ENCODE measurements at places on chromosomes 6 and 20. TPM values are rescaled to one million over a fixed set of nuclear protein-coding genes. Genes with fewer than 3 reads are reported as not detected.
A peak's percentile ranks its signal among the peaks of the same experiment; 100 is the strongest.

DNA sequence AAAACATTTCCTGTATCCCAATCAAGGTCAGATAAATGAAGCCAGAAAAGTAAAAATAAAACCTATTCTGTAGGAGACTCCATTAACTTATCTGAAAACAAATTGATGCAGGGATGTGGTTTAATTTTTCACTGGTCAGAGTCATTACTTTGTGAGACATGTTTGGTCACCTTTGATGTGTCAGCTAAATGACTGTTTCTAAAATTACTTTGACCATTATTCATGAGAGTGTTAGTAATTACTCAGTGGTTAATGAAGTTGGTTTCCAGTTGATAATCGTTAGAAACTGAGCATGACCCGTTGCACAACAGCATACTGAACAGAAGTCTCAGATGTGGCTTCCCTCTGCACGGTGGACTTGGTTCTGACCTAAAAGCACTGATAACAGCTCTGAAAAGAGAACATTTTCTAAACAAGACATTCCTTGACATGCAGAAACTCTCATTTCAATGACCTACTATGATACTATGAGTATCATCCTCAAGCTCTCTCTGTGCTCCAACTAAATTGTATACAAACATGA, 410.5 kb upstream of the RNF217 start:
- no peak for DNase-seq

GRCh38 chr6:154508573-154509375, 1.7 kb downstream of the CNKSR3 start:
- DNase-seq: no peak

- no peak for DNase-seq
Observed at GRCh38 chr20:37907330-37907676, 4.4 kb downstream of the VSTM2L start.

The UBE3D gene
- total RNA-seq: 4.6 TPM

DNA sequence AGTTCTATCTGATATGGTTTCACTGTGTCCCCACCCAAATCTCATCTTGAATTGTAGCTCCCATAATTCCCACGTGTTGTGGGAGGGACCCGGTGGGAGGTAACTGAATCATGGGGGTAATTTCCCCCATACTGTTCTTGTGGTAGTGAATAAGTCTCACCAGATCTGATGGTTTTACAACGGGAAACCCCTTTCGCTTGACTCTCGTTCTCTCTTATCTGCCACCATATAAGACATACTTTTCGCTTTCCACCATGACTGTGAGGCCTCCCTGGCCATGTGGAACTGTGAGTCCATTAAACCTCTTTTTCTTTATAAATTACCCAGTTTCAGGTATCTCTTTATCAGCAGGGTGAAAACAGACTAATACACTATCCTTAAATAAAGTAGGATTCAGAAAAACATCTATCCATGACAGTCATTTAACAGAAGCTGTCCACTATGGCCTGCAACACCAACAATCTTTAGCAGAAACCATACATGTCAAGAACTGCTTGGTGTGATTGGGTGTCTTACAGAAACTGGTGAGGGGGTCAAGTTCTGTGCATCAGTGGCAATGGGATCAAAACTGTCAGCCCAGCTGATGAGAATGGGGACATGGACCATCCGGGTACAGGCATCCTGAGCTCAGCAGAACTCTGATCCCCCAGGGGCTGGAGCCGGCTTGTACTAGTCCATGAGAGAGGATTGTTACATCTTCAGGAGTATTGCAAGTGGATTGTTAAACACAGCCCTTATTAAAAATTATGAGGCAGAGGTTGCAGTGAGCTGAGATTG, 59.2 kb downstream of the SCML4 start:
- no peak for DNase-seq

- DNase-seq: peak; percentile 77
Observed at GRCh38 chr6:33620856-33621710, at the start of gene ITPR3. Gene ITPR3 (plus strand): TSS chr6:33621322. CDS start chr6:33621603, 281 bp downstream.

- DNase-seq: no peak
Observed at GRCh38 chr6:51565472-51565871, 521.9 kb downstream of the PKHD1 start.

DNA sequence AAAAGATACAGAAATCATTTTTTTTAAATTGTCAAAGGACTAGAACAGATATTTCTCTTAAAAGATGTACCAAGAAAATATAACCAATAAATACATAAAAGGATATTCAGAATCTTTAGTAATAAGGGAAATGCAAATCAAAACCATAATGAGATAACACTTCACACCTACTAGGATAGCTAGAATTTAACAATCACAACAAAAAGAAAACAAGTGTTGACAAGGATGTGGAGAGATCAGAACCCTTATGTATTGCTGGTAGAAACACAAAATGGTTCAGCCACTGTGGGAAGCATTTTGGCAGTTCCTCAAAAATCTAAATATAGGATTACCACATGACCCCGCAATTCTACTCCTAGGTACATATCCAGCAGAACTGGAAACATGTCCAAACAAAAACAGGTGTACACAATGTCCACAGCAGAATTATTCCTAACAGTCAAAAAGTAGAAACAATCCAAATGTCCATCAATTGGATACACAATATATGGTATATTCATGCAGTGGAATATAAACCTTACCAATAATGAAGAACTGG, 211.0 kb downstream of the LRFN2 start:
- DNase-seq: no peak

- peak; percentile 6 for DNase-seq
Observed at GRCh38 chr20:31260326-31260932, 3.0 kb downstream of the DEFB115 start.

DNA sequence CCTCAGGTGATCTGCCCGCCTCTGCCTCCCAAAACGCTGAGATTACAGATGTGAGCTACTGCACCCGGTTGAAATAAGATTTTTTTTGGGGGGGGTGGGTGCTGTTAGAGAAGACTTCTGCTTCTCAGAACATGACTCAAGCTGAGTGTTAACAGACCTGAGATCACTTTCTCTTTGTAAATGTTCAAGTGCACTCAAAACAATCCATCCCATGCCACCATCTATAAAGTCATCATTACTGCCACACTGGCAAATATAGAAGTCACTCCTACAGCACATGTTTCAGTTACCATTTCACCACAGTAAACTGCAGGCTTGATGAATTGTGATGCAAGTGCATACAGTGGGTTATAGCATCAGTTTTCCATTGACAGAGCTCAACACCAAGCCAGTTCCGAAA, 9.0 kb downstream of the VPS16 start:
- DNase-seq: no peak
